Naive thymus-derived CD4-positive, alpha-beta T cell (primary cell): ENCODE measurements at places on chromosomes 2 and 18. TPM values are rescaled to one million over a fixed set of nuclear protein-coding genes. Genes with fewer than 3 reads are reported as not detected.

- no peak for DNase-seq
Observed at GRCh38 chr18:2911533-2911932, 64.7 kb downstream of the EMILIN2 start.

DNA sequence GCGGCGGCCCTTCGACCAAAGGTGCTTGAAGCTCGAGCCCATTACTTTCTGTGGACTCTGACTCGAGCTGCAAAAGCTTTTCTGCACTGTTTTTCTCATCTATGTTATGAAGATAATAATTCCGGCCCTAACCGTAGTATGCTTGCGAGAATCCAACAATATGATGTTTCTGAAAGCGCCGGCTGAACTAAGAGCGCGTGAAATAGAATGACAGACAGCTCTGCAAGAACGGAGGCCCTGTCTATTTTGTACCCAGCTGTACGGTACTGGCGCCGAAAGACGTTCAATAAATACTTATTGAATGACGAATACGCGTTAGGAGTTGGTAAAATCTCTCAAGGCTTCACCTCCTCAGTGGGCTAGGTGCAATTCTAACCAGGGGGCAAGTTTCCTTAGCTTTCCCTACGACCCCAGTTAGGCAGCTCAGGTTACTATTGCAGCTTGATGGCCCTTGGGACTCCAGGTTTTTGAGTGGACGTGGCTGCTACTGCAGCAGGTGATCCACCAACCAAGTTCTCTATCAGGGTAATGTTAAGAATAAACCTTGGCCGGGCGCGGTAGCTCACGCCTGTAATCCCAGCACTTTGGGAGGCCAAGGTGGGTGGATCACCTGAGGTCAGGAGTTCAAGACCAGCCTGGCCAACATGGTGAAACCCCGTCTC is 570 bp downstream of the SCRN3 start:
- DNase-seq: no peak

DNA sequence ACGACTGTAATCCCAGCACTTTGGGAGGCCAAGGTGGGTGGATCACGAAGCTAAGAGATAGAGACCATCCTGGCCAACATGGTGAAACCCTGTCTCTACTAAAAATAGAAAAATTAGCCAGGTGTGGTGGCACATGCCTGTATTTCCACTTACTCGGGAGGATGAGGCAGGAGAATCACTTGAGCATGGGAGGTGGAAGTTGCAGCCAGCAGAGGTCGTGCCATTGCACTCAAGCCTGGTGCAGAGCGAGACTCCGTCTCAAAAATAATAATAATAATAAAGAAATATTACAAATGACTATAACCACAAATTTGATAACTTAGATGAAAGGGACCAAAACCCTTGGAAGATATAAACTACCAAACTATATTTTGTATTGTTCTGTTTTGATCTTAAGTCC is 226.3 kb upstream of the GULP1 start:
- DNase-seq: no peak

Gene DNAJC5G
- not detected for total RNA-seq

Gene SERPINB13
- not detected for total RNA-seq

Gene GALNT14
- not detected for total RNA-seq
